ENCODE measurements at places on chromosomes 11 and 22. TPM values are rescaled to one million over a fixed set of nuclear protein-coding genes. Genes with fewer than 3 reads are reported as not detected.

- DNase-seq: no peak
Observed at GRCh38 chr11:11572386-11572785, 49.4 kb downstream of the GALNT18 start.

GRCh38 chr11:11382858-11383532 lies 29.9 kb upstream of the CSNK2A3 start:
- no peak for DNase-seq

DNA sequence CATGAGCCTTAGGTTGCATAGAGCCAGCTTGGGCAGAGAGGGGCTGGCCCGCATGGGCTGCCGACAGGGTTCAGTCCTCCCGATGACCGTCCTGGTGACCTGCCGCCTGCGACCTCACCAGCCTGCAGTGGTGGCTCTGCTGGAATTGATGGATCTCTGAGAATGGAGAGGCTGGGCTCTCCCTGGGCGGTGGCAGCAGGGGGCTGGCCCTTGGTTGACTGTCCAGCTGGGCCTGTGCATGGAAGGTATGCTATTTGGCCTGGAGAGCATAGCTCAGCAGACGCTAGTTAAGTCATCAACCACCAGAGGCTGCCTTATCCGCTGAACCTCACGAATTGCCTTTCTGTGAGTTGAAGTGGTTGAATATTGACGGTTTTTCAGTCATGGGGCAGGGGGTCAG lies 19.7 kb downstream of the GRAMD4 start:
- DNase-seq: no peak

DNA sequence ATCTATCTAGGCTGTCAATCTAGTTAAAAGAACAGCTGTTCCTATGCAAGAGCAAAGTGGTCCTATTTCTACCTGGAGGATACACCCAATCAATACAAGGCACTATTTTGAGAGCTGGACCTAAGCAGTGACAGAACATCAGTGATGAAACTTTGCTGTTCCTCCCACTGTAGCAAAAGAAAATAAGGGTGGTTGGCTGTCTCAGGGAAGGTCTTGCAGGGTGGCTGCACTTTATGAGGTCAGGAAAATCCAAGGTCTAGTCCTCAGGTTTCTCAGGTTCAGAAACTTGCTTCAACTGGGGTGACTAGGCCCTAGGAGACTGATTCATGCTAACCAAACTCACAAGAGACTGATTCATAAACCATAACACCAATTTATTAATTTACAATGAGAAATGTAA lies 11.6 kb downstream of the CPSF7 start:
- no peak for DNase-seq

DNA sequence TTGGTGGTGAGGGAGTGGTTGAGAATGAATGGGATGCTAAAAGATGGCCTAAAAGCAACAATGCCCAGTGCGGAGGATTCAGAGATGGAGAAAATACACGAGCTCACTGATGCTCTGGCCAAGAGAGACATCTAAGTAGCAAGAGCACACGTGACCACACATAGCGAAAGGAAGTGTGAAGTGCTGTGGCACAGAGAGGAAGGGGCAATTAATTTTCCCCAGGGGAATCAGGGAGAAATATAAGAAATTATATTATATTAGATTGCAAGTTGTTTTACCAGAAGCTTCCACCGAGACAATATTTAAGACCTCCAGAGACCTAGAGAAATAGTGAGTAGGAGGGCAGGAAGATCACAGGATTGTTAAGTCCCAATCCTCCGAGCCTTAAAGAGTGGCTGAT lies 80.6 kb downstream of the RCN1 start:
- DNase-seq: no peak

DNA sequence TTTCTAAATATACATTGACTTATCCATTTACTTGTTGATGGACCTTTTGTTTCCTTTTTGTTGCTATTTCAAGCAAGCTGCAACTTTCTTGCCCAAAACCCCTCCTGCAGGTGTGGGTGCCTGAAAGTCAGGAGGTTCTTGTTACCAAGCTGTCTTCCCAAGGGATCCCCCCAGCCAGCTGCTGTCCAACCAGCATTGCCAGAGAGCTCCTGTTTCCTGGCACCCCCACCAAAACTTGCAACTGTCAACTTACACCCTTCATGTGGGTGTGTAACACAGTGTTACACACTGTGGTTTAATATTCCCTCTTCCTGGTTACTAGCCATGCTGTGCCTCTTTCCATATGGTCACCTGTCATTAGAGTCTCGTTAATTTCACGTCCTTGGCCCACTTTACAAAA lies 1.6 kb upstream of the KRTAP5-1 start:
- no peak for DNase-seq

CATSPER1 gene
- total RNA-seq: not detected

GRCh38 chr11:72799441-72799840 lies 5.6 kb upstream of the STARD10 start:
- no peak for DNase-seq

DNA sequence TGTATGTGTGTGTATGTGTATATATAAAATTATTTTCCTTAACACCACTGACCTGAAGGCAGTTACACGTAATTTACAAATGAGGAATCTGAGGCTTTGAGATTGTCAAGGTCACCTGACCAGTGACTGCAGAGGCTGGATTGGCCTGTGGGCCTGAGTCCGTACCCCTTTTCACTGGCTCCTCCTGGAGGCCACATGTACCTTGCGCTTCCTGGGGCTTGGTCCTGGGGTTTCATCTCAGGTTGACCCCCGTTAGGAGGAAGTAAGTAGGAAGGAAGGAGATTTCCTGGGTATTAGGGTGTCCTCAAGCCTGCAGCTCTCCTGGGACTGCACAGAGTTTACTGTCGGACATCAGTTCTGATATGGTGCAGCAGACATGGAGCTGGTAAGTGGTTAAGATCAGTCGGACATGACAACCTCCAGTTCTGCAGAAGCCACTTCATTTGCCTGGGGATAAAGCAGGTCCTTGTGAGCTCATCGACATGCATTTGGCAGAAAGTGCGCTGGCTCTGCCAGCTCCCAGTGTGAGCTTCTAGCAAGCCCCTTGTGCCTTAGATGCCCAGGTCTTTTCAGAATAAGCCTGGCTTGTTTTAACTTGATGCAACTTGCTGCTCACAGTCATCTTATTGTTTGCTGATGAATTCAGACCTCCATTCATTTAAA lies 36.6 kb downstream of the ST3GAL4 start:
- DNase-seq: no peak

DNA sequence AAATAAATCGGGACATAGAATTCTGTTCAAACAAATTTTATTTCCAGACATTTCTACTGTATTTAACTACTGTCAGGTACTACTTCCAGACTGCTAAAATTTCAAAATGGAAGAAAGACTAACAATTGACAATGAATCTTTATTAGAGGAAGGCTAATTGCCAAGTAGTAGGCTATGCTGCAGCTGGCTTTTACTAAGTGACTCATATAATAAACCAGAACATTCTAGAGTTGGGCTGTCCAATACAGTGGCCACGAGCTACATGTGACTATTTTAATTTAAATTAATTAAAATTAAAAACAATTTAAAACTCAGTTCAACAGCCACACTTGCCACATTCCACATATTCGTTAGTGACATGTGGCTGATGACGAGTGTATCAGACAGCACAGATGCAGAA lies 27.6 kb downstream of the CHKA start:
- no peak for DNase-seq

GRCh38 chr11:68843703-68844312 lies 2.1 kb upstream of the CPT1A start:
- DNase-seq: peak; percentile 80

KRTAP5-4 gene
- not detected for total RNA-seq

DNA sequence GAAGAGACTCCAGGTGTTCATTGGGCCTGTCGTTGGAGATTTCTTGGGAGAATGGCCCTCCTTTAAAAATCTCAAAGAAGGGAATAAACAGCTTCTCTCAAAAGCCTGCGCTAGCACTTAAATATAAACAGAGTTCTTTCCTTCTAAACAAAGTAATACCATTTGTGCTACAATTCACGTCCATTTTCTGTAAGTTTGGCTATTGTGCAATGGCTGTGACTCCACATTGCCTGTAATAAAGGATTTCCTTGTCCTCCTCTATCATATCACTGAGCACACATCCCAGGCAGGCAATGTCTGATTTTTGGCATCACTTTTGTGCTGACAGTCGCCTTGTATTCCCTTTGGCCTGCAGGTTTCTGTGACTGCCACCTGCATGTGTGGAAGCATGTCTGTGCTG lies 4.9 kb upstream of the ADAMTS8 start:
- no peak for DNase-seq

IFTAP gene
- total RNA-seq: 45.5 TPM

SLC43A3 gene
- 15.1 TPM for total RNA-seq

GRCh38 chr11:85663080-85663752 lies 1.7 kb downstream of the CREBZF start:
- no peak for DNase-seq

DNA sequence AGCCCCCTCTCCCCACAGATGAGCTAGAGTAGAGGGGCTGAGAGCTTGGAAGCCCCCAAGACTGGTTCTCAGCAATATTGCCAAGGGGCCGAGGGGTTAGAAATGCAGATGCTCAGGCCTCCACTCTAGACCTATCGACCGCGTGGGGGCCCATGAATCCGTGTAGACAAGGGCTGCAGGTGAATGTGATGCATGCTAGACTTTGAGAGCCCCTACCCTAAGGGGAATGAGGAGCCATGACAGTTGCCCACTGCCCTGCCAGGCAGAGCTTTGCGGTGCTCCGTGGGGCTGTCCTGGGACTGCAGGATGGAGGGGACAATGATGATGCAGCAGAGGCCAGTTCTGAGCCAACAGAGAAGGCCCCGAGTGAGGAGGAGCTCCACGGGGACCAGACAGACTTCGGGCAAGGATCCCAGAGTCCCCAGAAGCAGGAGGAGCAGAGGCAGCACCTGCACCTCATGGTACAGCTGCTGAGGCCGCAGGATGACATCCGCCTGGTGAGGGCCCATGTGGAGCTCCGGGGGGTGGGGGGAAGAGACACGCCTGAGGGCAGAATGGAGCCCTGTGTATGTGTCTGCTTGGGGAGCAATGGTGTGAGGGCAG lies 1.3 kb downstream of the SSH3 start:
- DNase-seq: no peak

LARGE2 gene
- total RNA-seq: not detected

MRGPRE gene
- 0.21 TPM for total RNA-seq

DNA sequence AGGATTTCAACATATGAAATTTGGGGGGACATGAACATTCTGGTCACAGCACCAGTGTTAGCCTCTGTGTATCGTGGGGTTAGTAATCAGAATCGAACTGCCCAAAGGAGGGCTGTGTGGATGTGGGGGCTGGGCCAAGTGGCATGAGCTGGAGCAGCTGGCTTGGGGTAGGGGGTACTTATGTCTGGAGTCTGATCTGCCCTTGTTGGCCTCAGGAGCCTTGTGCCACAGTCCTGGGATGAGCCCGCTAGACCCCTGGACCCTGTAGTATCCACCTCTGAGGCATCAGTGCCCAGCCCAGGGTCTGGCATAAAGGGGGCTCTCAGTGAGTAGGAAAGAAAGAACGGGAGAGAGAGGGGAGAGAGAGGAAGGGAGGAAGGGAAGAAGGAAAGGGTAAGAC lies 67.3 kb downstream of the LRRC32 start:
- DNase-seq: peak; percentile 4
